ENCODE measurements at places on chromosomes 2 and 18. TPM values are rescaled to one million over a fixed set of nuclear protein-coding genes. Genes with fewer than 3 reads are reported as not detected.

DNA sequence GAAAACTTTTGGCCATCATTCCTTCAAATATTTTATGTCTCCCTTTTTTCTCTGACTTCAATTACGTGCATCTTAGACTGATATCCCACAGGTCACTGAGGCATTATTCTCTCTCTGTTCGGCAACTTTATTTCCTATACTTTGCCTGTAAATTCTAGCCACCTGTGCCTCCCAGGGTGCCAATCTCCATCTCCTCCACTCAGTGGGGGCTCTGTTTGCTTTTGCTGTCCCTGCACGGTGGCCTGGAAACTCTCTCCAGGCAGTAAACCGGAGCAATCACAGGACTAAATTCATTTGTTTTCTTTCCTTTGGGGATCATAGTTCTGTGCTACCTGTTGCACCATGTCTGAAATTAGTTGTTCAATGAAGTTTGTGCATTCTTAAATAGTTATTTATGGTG is 9.6 kb upstream of the MTLN start:
- H3K27me3 ChIP-seq, result peaks cover 10% of the 10 kb centered on the region
- no peaks in the 10 kb centered on the region for H3K36me3 ChIP-seq
- no peaks in the 10 kb centered on the region for H3K4me1 ChIP-seq
- no peak for DNase-seq
- H3K4me3 ChIP-seq, result no peak overlapping the region

DNA sequence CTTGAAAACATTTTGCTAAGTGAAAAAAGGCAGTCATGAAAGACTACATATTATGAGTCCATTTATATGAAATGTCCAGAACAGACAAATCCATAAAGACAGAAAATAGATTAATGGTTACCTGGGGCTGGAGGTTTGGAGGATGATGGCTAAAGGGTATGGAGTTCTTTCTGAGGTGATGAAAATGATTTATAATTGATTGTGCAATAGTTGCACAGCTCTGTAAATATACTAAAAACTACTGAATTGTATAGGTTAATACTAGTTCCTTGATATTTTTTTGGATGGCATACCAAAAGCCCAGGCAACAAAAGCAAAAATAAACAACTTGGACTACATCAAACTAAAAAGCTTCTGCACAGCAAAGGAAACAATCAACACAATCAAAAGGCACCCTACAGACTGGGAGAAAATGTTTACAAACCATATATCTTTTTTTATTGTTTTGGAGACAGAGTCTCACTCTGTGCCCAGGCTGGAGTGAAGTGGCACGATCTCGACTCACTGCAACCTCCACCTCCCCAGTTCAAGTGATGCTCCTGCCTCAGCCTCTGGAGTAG is 21.5 kb downstream of the SOS1 start:
- no peak for DNase-seq
- H3K36me3 ChIP-seq, result no peaks in the 10 kb centered on the region
- H3K27me3 ChIP-seq, result no peaks in the 10 kb centered on the region
- H3K4me3 ChIP-seq, result no peak overlapping the region
- peaks cover 5% of the 10 kb centered on the region for H3K4me1 ChIP-seq

DNA sequence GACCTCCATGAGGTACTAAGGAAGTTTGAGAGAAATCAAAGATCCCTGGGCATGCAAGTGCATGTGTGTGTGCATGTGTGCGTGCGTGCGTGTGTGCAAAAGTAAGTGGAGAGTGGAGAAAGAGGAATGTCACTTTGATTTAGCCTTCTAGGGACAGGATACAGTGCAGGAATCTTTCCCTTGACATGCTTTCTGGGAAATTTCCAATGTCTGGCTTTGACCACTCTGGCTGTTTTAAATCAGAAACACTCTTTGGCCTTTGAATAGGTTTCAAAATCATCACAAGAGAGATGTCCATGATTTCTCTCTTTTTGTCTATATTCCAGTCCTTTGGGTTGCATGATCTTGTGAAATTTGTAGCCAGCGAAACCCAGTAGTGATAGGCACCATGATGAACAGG is 162.0 kb downstream of the ALK start:
- DNase-seq, result no peak
- H3K36me3 ChIP-seq, result no peaks in the 10 kb centered on the region
- H3K27ac ChIP-seq, result no peak overlapping the region
- H3K4me1 ChIP-seq, result no peaks in the 10 kb centered on the region

DNA sequence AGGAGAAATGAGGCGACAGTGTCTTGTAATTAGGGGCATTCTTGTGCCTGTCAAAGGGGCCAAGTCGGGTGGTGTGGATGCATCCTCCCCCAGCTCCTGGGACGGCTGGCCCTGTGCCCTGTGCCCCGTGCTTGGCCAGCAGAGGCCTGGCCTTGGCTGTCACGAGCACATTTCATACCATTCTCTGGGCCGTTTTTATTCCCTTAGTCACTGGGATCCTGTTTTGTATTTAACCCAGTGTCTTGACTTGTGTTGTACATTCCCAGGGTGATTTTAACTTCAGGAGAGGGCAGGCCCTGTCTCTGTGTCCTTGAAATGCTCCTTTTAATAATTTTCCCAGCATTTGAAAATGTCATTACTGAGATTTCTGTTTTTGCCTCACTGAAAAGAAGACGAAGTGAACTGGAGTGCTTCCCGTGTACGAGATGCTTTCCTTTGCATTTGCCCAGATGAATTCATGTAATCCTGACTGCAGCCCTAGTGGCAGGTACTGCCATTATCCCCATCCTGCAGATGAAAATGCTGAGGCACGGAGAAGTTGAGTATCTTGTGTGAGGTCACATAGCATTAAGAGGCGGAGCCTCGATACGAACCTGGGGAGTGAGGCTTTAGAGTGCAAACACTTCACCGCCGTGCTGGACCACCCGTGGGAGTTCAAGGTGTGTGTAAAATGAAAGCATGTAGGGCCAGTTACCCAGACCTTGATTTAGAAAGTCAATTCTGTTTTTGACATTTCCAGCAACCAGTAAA is 57.0 kb downstream of the SH3RF3 start:
- no peak overlapping the region for H3K4me3 ChIP-seq
- no peak overlapping the region for H3K27ac ChIP-seq
- no peaks in the 10 kb centered on the region for H3K27me3 ChIP-seq
- H3K36me3 ChIP-seq, result no peaks in the 10 kb centered on the region
- DNase-seq, result no peak

DNA sequence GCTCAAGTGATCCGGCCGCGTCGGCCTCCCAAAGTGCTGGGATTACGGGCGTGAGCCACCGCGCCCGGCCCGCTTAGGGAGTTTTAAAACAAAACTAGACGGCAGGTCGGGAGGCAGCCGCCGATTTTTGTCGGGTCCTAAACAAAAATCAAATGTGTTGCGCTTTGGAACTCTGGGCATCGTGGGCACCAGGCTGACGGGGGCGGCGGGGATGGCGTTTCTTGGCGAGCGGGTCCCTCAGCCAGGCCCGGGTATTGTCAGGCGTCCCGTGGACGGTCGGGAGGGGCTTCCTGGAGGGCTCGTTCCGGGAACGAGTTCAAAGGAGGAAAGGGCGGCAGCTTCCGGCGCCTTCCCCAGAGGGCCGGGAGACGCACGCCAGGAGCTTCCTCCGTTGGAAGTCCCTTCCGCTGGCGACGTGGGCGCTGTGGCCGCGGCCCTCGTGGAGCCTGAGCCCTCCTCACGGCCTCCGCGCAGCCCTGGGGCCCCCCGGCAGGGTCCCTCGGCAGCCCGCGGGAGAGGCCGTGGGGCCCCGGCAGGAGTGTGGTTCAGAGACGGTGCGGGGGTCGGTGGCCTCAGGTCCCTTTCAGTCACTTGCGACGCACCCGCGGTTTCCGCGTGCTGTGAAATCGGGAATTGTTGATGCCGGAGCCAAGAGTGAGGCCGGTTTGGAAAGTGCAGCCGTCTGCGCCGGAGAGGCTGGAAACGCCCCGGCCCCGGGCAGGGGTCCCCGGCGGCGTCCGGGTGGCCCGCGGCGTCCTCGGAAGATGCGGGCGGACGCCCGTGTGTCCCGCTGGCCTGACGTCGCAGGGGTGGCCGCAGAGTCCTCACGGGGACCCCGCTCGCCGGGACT is 59.3 kb downstream of the EMILIN2 start:
- H3K27ac ChIP-seq, result no peak overlapping the region
- no peak for DNase-seq
- no peaks in the 10 kb centered on the region for H3K27me3 ChIP-seq
- H3K4me1 ChIP-seq, result no peaks in the 10 kb centered on the region

- no peaks in the 10 kb centered on the region for H3K4me1 ChIP-seq
- H3K27me3 ChIP-seq, result no peaks in the 10 kb centered on the region
- H3K27ac ChIP-seq, result no peak overlapping the region
- no peak overlapping the region for H3K4me3 ChIP-seq
- no peak for DNase-seq
- H3K36me3 ChIP-seq, result no peaks in the 10 kb centered on the region
Measured at GRCh38 chr2:230268606-230269243, 43.2 kb downstream of the SP140 start.

DNA sequence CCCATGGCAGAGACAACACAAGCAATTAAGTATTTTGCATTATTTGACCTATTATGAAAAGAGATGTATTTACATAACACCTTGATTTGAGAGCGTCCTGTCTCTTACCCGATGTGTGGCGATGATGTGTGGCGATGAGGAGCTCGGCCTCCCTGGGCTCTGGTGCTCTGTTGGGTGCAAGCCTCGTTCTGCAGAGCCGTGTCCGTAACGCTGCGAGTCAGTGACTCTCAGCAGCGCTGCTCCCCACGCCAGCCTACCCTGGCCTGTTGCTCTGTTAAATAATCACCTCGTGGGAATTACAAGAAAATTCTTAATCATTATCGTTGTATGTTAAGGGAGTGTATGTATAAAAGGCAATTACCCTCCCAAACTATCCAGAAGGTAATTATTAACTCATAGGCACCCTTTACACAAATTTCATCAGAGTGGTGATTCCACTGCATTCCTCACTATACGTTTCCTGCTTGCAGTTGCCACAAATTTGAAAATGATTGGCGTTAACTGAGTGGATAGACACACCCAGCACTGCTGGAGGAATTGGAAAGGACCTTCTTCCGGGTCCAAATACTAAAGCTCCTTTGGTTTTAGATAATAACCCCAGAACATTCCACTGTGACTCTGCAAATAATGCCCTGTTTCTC is 52.0 kb upstream of the NFATC1 start:
- no peaks in the 10 kb centered on the region for H3K27me3 ChIP-seq
- no peak overlapping the region for H3K27ac ChIP-seq
- no peaks in the 10 kb centered on the region for H3K36me3 ChIP-seq
- H3K4me1 ChIP-seq, result peaks cover 5% of the 10 kb centered on the region
- H3K4me3 ChIP-seq, result no peak overlapping the region
- DNase-seq, result no peak

DNA sequence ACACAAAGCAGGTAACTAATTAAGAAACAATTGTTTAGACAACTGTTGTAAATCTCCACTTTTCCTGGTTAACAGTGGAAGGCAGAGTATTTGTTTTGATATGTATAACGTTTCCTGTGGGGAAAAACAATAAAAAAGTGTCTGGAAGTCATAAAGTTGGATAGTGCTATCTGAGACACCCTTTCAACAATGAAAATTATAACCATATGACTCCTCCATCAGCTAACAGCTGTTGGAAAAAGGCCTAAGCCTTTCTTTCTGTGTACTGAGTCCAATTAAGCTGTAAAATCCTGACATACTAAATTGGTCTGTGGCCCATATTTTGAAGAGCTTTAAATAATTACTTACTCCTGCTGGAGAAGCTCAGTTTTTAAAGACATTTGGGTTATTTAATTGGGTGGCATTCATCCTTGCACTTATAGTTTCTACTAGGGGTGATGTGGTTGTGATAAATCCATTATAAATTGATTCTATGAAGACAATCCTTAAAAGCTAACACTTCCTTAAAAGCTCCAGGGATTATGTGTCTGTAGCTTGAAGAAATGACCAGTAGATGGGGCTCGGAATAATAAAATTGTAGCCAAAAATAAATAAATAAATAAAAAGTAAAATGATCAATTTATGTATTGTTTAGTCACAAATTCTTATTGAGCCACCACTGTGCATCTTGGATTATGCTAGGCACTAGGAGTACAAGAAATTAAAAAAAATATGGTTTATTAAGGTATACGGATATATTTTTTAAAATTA is 698.1 kb upstream of the NXPH2 start:
- DNase-seq, result no peak
- H3K36me3 ChIP-seq, result no peaks in the 10 kb centered on the region
- H3K27me3 ChIP-seq, result no peaks in the 10 kb centered on the region
- H3K4me1 ChIP-seq, result no peaks in the 10 kb centered on the region

DNA sequence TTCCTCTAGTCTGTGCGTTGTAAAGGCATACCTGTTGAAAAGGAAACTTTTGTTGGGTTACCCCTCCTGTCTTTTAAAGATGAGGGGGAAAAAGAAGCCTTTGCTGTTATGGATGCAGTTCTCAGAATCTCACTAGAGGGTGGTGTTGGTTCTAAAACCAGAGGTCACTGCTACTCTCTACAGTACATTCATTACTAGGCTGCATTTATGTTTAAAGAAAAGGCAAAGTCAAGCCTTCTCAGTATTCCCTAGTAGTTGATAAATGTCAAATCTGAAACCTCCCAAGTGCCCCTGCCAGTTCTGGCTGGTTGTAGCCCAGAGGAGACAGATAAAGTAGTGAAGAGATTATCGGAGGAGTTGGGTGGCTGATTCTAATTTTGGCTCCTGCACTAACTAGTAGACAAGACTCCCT is 1.4 kb upstream of the PLCL1 start:
- no peaks in the 10 kb centered on the region for H3K4me1 ChIP-seq
- H3K36me3 ChIP-seq, result no peaks in the 10 kb centered on the region
- no peak overlapping the region for H3K27ac ChIP-seq
- DNase-seq, result no peak
- H3K4me3 ChIP-seq, result no peak overlapping the region
- no peaks in the 10 kb centered on the region for H3K27me3 ChIP-seq

DNA sequence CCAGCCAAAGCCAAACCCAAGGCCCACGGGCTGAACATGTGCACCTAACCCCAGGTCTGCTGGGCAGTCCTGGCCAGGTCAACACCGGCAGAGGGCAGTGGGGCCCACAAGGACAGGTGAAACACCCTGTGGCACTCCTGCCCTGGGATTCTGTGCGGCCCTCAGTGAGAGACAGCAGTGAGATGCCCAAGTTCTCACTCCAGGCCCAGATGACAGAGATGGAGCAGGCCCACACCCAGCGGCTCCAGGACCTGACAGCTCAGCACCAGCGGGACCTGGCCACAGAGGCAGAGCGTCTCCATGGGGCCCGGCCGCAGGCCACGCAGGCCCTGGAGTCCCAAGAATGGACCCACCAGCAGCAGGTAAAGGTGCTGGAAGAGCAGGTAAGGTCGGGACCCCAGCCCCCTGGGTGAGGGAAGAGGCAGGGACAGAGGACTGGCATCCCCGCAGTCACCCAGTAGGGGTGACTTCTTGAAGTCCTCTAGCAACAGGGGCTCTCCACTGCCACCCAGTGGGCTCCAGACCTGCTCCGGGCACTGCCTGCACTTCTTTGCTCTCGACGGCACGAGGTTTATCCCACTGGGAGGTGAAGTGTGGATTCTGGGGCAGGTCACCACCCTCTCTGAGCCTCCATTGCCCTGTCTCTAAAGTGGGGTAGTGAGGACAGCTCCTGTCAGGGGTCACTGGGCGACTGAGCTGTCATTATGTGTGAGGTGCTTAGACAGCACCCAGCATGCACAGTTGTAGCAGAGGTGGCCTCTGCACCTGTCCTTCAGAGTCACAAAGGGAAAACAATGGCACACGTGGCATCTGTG is 8.8 kb upstream of the SNED1 start:
- H3K4me3 ChIP-seq, result no peak overlapping the region
- H3K27me3 ChIP-seq, result no peaks in the 10 kb centered on the region
- H3K36me3 ChIP-seq, result no peaks in the 10 kb centered on the region
- no peaks in the 10 kb centered on the region for H3K4me1 ChIP-seq
- H3K27ac ChIP-seq, result no peak overlapping the region

The NPAS2 gene
- 32.0 TPM for total RNA-seq

The CYBRD1 gene
- 29.3 TPM for total RNA-seq

The CRYGD gene
- total RNA-seq, result not detected

The MRO gene
- total RNA-seq, result 0.72 TPM
